ENCODE measurements at places on chromosomes 13 and 19.

GRCh38 chr13:34217343-34218025 is 399.5 kb downstream of the RFC3 start:
- DNase-seq = no peak

DNA sequence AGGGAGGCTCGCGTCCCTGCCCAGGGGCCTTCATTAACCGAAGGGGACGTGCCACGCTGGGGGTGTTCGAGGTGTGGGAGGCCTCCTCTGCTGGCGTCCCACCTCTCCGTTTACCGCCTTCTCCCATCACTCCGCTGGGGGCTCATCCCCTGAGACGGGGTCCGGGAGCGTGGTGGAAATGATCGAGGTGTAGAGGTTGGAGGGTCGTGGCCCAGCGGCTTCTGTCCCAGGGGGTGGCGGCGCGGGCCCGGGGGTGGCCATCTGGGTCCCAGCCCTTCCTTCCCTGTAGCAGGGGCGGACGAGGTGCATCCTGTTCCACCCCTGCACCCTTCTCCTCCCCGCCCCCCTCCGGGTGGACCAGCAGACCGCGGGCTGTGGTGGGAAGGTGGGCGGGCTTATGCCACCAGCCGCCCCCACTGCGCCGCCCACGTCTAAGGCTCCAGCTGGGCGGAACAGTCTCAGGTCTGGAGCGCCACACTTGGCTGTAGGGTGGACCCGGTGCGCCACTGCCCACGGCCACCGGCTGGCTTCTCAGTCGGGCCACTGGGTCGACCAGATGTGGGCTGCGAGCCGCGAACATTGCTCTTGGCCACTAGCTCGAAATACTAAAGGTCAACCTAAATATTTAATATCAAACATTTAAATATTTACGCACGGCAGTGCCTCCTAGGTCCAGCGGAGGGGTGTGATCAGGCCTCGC is 69.5 kb downstream of the ZNF723 start:
- DNase-seq = no peak

DNA sequence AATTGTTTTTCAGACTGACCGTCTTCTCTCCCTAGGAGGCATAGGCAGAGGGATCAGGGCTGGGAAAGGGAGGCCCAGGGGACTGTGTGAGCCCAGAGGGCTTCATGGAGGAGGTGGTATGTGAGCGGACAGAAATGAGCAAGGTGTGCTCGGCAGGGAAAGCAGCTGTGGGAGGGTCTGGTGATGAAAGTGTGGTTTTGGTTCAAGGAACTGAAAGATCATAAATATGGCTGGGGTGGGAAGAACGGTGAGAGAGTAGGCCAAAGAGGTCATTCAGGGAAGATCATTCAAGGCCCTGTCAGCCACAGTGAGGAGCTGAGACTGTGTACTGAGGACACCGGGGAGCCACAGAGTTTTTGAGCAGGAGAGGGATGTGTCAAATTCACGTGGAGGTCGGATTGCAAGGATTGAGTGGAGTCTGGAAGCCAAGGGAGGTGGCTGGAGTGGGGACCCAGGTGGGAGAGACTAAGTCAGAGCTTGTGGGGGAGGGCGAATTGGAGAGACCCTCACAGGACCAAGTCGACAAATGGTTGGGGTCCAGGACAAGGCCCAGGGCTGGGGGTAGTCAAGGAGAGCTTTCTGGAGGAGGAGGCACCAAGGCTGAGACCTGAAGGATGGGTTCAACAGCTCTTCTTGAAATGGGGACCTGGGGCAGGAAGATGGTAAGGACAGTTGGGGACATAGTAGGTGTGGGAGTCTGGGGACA is 7.6 kb downstream of the PLD3 start:
- no peak for DNase-seq

- no peak for DNase-seq
These were observed 371.3 kb downstream of the SLITRK5 start for GRCh38 chr13:88042489-88042888.

GRCh38 chr13:75088915-75089314 is 393.1 kb downstream of the TBC1D4 start:
- DNase-seq = no peak

DNA sequence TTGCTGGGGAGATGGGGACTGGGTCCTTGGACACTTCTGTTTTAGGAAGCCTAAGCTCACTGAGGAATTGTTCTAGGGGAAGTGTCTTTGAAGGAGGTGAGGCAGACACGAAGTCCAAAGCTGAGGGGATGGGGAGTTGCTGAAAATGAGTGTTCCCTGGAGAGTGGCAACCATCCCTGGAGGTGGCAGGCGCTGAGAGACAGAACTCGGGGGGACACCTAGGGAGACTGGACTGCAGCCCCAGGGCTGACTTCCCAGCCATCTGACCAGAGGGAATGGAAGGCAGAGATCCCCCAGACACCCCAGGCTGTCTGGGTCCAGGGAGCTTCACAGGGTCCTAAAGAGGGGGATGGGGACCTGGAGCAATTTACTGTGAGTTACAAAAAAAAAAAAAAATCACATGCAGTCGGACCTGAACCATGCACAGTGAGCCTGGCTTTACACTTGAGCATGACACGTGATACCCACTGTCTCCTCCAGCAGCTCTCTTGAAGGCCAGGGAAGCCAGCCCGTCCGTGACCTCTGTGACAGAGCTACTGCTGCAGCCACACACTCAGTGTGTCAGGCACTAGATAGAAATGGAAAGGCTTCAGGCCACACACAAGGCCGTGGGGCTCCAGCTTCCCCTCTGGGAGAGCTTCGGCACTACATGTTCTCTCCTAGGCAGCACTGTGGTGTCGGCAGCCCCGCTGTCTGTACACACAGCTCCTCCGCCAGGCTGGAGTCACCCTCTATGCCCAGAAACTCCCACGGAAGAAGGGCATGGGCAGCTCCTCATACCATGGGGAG is 77.1 kb upstream of the KCTD15 start:
- no peak for DNase-seq

DNA sequence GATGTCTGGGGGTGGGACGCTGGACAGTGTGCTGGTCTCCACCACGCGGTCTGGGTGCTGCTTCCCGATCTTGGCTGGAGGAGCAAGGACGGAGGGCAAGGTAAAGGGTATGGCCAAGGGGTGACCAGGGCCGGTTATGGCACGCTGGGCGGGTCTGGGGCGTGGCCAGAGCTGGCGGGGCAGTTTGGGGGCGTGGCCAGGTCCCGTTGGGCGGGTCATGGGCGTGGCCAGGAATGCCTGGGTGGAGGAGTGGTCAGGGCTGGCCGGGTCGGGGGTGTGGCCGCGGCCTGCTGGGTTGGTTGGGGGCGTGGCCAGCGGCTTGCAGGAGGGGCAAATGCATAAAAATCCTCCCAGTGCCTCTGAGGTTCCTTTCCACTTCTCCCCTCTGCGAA is 19.2 kb downstream of the GPX4 start:
- DNase-seq = no peak

DNA sequence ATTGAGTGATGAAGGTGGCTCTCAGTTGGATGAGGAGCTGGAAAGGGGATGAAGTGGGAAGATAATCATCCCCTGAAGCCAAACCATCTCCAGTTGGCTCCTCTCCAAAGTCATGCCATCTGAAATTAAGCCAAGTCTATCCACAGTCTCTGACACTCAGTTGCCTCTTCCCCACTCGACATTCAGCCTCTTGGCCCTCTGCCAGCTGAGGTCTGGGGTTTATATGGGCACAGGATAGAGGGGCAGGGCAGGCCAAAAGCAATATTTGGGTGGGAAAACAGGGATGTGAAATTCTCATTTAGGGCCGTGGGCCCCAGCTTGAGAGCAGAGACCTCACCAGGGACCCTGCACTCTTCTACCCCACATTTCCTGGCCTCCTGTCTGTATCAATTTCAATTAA is 85.9 kb downstream of the SLITRK1 start:
- DNase-seq = no peak

- DNase-seq = no peak
These were observed 873.8 kb downstream of the SLITRK6 start for GRCh38 chr13:84925443-84925842.

GRCh38 chr19:3514930-3515329 is 8.8 kb downstream of the FZR1 start:
- no peak for DNase-seq

- no peak for DNase-seq
These were observed 48.4 kb downstream of the KCTD12 start for GRCh38 chr13:76837801-76838200.

DNA sequence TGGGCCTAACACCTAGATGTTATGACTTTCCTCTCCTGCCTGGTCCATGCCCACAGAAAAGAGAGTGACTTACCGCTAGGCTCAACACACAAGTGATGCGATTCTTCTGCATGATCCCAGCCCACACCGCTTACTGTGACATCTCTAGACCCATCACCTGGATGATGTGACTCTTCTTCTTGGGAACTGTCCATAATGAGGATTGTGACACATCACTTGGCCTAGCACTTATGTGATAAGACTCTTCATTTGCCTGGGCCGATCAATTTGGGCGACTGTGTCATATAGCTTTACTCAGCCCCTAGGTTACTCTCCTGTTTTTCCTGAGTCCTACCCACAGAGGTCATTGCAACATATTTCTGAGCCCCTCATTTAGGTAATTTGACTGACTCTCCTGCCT is 19.9 kb upstream of the ZNF681 start:
- DNase-seq = no peak

- no peak for DNase-seq
These were observed 37.5 kb downstream of the RFC3 start for GRCh38 chr13:33855371-33855895.

DNA sequence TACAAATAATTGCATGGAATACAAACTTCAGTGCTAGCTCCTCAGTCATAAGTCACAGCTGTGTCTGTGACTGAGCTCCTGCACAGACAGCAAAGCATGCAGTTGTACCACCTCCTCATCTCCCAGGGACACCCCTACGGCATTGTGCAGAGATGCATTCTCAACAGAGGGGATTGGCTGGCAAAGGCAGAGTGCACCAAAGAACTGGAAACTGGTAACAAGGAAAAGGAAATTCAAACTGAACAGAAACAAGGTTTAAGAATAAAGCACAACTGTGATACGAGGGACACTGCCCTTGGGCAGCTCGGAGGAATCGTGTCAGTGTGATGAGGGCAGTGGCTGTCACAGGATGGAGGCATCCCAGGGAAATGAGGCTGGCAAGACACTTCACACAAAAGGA is 126.1 kb upstream of the SOX1 start:
- DNase-seq = no peak

DNA sequence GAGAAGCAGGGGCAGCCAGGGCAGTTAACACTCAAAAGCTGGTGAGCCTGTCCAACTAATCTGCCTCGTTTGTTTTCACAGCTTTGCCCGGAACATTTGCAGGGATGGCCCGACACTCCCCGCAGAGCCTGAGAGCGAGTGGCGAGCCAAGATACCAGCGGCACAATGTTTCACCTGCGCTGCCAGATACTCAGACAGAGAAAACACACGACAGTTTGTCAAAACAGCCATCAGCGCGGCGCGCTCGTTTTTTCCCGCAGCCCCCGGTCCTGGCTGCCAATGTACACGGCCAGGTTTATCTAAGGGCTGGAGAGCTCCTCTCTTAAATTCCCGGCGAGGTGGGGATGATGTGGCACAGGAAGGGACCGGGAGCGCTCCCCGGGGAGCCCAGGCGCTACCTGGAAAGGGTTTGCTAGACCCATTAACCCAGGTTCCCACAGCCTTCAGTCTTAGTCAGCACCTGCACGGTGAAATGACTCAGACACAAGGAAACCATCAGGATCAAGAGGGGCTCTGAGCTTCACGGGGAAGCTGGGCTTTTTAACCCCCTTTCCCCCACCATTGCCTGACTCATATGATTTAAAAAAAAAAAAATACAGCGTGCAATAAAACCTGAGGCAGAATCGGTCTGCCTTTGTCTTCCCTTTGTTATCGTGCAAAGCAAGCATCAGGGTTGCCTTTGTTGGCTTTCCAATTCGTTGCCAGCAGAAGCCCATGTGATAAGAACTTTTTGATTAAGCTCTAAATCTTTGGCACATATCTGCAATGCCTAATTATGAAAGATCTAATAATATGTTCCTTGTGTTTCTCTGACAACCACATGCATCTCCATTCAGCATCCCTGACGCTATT is 186.2 kb downstream of the EFNB2 start:
- DNase-seq = peak; percentile 65

- peak; percentile 91 for DNase-seq
These were observed 32.0 kb upstream of the TUBGCP3 start for GRCh38 chr13:112619730-112620631.

- DNase-seq = no peak
These were observed 42.2 kb downstream of the IFT88 start for GRCh38 chr13:20609145-20609544.

GRCh38 chr19:19459707-19460251 is 54.3 kb downstream of the GATAD2A start:
- no peak for DNase-seq

DNA sequence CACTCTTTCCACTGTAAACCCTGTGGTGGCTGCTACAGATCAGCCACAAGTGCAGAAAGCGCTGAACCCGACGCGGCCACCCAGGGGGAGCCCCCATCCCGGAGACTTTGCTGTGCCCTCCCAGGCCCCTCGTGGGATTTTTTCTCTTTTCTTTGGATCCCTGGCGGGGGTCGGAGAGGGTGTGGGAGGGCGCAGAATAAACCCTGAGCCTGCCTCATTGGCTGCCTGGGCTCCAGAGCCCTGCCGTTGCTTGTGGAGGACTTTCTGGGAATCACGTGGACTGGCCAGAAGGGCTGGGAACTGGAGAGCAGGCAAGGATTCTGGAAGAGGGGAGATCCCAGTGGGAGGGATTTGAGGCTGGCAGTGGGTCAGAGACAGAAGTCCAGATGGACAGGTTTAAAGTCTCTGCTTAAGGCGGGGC is 24.9 kb downstream of the GADD45B start:
- DNase-seq = no peak

DNA sequence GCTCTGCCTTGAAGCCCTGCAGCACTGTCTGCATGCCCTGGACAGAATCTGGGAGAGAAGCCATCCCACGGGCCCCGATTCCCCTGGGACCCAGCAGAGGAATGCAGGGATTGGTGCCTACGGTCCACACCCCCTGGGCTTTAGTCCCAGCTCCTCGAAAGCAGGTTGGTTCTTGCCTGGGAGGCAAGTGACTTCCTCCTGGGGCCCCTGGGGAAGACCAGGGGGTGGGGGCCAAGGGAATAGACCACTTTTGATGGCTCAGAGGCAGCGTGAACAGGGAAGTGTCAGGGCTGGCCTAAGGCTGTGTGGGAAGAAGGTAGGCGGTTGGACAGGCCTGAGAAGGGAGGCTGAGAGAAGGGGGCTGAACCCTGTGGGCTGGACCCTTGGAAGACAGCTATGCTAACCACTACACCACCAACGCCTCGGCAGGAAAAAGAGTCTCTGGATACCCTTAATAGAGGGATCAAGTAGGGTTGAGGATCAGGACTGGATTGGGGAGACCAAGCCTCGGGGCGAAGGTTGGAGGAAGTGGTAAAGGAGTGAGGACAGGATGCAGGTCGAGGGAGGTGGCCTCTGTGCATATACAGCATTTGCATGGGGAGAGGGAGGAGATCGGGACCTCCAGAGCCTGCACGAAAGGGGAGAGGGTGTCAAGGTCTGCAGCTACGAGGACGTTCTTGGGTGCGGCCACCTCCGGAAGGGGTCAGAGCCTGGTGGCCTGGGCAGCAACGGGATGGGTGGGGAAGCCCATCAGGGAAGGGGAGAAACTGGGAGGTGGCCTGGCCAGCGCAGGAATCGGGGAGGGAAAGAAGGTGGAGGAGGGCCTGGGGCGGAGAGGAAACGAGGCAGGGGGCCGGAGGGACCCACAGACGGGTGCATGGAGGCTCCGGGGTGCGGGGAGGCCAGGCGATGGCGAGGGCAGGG is 709 bp downstream of the DPP9 start:
- no peak for DNase-seq

GRCh38 chr13:79749984-79750551 is 269.1 kb downstream of the NDFIP2 start:
- no peak for DNase-seq

- DNase-seq = no peak
These were observed 191.0 kb upstream of the NBEA start for GRCh38 chr13:34751044-34751443.

GRCh38 chr19:46620716-46621115 is 4.2 kb downstream of the PTGIR start:
- DNase-seq = no peak

- no peak for DNase-seq
These were observed 422.3 kb upstream of the GPC6 start for GRCh38 chr13:92804346-92804745.

All from NCI-H187 (cell line).